ENCODE measurements at places on chromosomes 16 and 17.

DNA sequence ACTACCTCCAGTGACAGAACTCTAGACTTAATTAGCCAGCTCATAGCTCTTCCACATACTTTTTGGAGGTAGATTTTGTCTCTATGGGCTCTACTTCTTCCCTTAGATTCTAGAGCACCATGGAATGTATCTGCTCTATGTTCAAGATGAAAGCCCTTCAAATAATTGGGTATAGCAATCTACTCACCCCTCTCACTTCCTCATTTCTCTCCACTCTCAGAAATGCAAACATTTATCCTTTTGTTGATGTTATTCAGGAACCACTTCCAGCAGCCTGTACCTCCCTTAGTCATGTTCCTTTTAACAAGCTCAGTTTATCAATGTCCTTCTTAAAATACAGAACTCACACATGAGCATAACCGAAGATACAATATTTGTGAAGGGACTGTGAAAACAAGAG is 78.5 kb downstream of the GRIN2A start:
- DNase-seq = no peak

GRCh38 chr17:55295411-55296170 is 30.8 kb downstream of the HLF start:
- peak; percentile 70 for DNase-seq

GRCh38 chr17:66431910-66432309 is 129.5 kb downstream of the PRKCA start:
- no peak for DNase-seq

GRCh38 chr16:65284626-65285025 is 162.8 kb upstream of the CDH11 start:
- no peak for DNase-seq

DNA sequence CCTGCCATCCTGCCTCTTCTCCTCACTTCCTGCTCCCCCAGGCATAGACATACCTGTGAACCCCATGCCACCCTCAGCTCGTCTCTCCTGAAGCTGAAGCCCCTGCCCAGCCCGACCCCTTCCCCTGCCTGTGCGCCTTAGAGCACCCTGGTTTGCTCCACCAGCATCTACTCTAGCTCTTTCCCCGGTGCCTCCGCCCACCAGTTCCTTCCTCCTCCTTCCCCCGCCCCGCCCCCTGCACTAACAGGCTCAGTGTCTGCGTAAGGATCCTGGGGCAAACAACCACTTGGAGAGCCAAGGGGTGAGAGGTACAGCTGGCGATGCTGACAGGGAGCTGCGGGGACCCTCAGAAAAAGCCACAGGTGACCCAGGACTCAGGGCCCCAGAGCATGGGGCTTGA is 1.9 kb downstream of the GPR142 start:
- DNase-seq = peak; percentile 58

- DNase-seq = no peak
These were observed 36.3 kb downstream of the PLXDC1 start for GRCh38 chr17:39115135-39115534.

DNA sequence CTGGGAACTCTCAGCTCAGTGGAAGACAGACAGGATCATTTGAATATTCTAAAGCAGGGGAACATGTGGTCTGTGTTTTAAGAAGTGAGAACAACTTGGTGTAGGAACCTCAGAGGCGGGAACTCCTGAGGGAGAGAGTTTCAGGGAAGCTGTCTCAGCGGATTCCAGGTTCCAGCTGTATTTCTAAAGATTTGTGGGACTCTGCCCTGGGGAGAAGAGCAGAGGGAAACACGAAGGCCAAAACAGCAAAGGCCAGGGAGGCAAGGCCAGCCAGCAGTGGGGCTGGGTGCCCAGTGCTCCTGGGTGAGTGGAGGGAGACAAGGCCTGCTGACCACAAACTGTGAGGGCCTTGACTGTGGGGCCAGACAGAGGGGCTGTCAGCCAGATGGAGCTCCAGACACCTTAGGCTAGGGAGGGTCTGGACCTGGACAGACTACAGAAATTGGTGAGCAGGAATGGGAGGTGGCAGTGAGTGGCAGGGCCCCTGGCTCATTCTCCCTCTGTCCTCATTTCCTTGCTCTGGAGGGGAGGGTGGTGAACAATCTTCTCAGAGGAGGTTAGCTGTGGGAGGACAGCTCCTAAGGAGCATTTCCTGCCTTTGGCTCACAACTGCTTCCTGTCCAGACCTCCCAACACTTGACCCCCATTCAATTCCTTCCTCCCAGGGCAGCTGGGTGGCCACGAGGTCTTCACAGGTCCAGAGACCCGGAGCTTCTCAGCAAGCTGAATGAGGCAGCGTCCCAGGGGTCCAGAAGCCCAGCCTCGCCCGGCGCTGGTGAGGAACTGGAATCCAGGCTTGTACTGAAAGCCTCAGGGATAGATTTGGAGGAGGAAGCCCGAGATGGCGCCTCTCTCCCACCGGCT is 21.0 kb upstream of the FZD2 start:
- DNase-seq = no peak

DNA sequence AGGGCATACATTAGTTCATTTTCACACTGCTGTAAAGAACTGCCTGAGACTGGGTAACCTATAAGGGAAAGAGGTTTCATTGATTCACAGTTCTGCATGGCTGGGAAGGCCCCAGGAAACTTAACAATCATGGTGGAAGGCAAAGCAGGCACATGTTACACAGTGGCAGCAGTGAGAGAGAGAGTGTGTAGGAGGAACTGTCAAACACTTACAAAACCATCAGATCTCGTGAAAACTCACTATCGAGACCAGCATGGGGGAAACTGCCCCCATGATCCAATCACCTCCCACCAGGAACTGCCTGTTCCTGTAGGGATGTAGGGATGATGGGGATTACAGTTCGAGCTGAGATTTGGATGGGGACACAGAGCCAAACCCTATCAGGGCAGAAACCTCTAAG is 17.2 kb downstream of the NUBP1 start:
- no peak for DNase-seq

GRCh38 chr17:79844869-79845600 is 5.8 kb upstream of the CBX4 start:
- DNase-seq = peak; percentile 54

GRCh38 chr17:58170622-58171021 is 3.8 kb downstream of the OR4D2 start:
- DNase-seq = no peak

- no peak for DNase-seq
These were observed 40.9 kb upstream of the RBFOX3 start for GRCh38 chr17:79651761-79652160.

DNA sequence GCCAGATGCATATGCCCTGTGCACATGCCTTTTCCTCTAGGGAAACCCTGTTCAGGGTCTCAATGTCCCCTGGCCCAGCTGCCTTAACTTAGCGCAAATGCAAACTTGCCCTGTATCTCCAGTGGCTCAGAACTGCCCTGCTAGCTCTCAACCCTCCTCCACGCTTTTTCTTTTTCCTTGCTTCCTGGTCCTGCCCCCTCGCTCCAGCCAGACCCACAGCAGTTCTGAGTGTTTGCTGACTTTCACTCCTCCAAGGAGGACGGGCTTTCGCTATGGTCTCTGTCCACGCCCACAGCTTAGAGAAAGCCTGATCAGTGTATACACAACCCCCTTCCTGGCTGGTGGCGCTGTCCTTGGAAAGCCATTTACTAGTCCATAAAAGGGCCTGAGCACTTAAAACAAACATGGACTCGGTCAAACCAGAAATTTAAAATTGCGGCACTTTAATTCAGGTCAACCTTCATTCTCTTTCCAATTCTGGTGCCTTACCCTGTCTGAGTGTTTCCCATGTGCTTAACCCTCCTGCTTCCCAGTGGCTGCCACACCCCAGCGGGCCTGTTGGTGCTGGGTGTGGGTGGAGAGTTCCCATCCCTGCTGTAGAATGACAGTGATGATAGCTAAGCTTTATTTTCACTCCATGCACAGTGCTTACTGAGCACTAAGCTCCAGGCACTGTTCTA is 15.6 kb upstream of the TMEM98 start:
- no peak for DNase-seq

GRCh38 chr16:12470311-12471229 is 333.1 kb downstream of the CPPED1 start:
- DNase-seq = no peak

- DNase-seq = no peak
These were observed 45.0 kb upstream of the SMURF2 start for GRCh38 chr17:64707050-64707591.

- no peak for DNase-seq
These were observed 16.8 kb upstream of the PLLP start for GRCh38 chr16:57301126-57301817.

GRCh38 chr17:71792966-71793365 is 327.9 kb upstream of the SOX9 start:
- no peak for DNase-seq

- no peak for DNase-seq
These were observed 183.6 kb downstream of the MYO1D start for GRCh38 chr17:32693194-32693897.

- DNase-seq = peak; percentile 78
These were observed 47.5 kb downstream of the HAPSTR1 start for GRCh38 chr16:9138731-9139501.

DNA sequence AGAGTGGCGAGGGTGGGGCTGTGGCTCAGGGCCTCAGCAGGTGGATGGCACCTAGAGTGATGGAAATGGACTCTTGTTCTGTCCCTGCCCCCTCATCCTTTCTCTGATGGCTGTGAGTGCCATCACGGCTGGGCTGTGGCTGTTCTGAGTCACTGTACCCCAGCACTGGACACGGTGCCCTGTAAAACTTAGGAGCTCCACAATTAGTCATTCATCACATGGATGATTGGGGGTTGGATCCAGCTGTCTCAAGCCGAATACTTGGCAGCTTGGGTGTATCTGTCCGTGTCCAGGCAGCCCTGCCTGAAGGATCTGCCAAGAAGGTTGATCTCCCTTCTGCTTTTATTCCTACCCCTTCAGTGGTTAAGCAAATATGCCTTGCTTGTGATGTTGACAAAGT is 295.5 kb upstream of the EEF2KMT start:
- DNase-seq = no peak

- no peak for DNase-seq
These were observed 7.2 kb downstream of the PLA2G15 start for GRCh38 chr16:68252383-68252782.

DNA sequence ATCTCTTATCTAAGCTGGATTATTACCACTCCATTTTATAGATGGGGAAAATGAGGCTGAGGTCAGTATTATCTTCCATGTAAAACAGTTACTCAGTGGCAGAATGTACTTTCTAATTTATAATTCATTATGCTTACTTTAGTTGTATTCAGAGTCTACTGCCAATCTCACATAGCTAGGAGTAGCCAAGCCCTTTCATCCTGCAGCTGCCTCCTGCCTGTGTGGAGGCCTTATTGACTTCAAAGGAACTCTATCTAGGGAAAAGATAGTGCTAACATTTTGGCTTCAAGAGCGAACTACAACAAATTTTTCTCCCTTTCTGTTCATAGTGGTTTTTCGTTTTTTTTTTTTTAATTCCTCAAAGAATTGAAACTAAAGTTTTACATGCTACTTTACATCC is 12.9 kb downstream of the RPGRIP1L start:
- no peak for DNase-seq

Measured in activated CD4-positive, alpha-beta T cell treated with anti-CD3 and anti-CD28 coated beads, Interleukin-2, Interleukin-6, amounts not matched to agents 100 ng/mL and 50 ng/mL, durations not matched to agents 16 hours and 8 hours (primary cell).